Common myeloid progenitor, CD34-positive (primary cell): ENCODE measurements at places on chromosomes 4 and X.

DNA sequence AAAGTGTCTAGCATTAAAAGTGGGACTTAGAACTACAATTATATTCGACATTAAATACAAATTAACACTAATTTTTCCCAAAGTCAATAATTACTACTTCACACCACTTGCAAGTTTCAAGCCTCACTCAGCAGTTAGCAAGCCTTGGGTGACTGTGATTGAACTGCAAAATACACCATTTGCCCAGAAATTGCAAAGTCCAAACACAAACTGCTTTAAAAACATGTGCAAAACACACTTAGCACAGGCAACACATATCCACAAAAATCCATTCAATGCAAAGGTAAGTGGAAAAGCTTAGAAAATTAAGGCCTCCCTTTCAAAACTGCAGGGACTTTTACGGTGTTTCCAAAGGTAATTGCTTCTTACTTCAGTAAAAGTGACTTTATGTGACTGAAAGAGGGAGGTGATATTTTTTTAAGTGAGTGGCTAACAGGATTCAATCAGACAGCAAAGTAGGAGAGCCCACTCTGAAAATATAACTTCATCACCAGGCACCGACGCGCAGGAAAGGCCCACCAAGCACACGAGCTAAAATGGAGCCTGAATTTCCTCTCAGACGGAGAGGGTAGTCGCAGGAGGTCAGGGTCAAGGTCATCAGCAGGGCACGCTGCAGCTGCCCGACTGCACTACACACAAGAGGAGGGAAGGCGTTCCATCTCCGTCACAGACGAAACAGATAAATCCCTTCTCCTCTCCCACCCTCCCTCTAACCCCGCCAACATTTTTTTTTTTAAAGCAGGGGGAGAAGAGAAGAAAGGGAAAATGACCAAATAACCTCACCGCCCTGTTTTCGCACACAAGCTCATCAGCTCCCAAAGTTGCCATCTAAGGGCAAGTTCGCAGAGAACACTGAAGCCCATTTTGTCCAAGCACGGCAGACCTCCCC is 3.1 kb downstream of the ZNF827 start:
- DNase-seq: peak; percentile 63

DNA sequence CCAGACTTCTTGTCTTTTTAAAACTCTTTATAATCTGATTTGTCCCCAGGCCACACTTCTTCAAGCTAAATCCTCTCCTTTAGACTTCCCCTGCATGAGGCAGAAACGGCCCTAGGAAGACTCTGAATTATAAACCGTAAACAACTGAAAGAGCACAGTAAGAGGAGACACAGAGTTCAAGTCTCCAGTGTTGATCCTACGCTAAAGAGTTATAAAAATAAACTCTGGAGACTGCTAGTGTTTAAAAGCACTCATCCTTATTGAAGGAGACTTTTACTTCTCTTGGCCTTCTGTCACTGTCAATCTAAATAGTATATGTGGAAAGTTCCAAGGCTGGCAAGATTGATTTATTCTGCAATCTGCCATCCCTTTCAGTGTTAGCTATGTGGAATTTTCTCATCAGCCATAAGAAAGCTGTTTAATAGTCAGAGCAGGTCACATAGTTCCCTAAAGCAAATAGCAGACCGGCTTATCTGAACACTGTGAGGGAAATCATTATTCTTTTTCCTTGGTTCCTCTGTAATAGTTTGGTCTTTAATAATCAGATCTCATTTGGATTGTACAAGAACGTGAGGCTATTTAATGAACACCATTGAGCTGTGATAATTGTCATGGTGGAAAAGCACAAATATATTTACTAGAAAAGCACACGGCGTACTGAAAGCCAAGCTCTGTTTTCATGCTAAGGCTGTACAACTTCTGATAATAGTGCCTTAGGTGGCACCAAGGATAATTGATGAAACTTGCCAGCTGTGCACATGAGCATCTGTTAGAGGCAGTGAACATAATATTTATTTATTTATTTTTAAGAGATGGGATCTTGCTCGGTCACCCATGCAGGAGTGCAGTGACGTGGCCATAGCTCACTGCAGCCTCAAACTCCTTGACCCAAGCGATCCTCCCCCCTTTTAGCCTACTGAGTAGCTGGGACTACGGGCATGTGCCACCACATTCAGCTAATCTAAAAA is 157.7 kb downstream of the CEP135 start:
- no peak for DNase-seq

DNA sequence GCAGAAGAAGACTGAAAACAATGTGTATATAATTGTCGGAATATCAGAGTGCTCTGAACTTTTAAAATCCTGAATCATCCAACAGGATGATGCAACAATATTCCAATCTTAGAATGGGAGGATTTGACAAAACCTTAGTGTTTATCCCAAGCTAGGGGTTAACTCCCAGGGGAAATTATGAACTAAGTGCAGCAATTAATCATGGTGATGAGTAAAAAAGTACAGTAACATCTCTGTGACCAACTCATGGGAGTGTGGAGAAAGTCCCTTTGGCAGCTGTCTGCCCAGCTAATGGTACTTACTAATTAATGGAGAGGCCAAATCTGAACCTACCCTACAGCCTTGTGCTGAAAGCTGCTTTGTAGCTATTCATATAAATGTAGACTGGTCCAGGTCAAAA is 257.6 kb upstream of the DDX53 start:
- no peak for DNase-seq

DNA sequence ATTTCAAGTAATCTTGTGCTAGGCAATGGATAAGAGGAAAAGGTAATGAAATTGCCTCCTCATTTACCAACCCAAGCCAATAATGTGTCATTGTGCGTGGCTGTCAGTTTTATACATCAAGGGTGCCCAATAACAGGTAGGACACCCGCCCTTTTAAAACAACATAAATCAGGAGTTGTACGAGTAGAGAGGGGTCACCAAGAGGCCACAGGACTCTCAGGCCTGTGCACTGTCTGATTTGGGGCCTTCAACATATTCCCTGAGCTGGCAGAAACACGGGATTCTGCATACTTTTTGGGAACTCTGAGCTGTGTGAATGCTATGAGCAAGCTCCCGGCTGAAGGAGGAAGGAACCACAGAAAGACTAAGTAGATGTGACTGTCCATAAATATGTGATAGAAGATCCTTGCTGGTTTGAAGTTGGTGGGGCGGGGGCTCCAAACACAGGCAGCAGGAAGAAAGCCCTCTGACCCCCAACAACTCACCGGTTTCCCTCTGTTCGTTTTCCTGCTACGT is 82.7 kb upstream of the MAML3 start:
- no peak for DNase-seq

- peak; percentile 47 for DNase-seq
Measured at GRCh38 chrX:16870862-16871815, 977 bp upstream of the RBBP7 start.

GRCh38 chr4:103934178-103934789 is 214.5 kb upstream of the TACR3 start:
- DNase-seq: peak; percentile 49

DNA sequence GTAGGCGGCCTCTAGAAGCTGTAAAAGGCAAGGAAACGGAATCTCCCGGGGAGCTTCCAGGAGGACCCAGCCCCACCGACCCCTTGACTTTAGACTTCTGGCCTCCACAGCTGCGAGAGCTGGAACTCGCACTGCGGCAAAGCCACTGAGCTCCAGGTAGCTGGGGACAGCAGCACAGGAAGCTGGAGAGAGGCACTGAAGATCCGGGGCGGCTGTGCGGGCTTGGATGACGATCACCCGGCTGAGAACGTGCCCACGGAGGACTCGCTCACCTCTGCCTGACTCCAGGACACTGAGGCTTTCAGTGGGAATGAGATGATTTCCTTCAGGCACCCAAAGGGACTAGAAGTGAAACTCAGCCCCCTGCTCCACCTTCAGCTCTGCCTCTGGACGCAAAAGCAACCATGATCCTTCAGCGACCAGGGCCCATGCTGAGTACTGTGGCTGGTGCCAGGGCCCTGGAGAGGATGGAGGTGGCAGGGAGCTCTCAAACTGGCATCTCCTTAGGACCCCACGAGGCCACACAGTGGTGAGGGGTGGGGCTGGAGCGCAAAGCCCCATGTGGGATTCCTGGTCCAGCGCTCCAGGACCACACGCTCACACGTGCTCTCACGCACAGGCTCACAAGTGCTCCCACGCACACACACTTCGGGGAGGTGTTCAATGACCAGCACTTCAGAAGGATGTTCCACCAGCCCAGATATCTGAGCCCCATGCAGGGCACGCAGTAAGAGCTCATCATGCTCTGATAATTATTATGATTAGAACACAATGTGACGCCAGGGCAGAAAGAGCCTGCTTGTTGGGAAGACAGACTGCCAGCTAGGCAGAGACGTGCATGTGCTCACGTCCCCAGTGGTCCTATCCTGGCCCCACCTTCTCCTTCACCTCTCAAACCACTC is 47.2 kb downstream of the ADRA2C start:
- no peak for DNase-seq

DNA sequence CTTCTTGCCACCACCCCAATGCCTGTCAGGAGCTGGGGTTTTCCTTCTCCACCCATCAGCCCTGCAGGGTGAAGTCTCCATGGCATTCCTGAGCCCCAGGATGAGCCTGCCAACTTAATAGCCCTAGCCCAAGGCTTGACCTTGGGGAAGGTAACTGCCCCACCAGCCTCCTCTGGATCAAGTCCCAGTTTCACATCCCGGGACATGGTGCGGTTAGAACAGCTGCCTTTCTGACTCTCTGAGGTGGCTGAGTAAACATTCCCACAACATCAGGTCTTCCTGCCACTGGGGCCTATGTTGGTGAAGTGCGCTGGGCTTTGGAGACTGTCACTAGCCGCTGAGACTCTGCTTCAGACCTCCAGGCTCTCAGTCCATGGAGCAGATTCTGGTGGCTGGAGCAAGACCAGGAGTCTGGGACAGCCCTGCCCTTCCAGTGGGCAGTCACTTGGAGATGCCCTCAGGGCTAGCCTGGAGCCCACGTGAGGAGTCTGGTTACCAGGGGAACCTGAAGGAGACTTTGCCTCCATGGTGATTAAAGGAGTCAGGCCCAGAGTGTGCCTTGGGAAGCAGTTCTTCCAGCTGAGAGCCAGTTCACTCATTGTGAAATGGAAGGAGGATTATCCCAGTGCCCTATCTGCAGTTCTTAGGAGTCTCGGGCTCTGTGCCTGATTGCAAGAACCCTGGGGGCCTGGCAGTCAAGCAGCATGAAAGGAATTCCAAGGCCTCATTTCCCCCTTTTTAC is 56.8 kb downstream of the SMIM20 start:
- DNase-seq: no peak

- no peak for DNase-seq
Measured at GRCh38 chrX:130716781-130717413, 186.1 kb downstream of the ENOX2 start.

DNA sequence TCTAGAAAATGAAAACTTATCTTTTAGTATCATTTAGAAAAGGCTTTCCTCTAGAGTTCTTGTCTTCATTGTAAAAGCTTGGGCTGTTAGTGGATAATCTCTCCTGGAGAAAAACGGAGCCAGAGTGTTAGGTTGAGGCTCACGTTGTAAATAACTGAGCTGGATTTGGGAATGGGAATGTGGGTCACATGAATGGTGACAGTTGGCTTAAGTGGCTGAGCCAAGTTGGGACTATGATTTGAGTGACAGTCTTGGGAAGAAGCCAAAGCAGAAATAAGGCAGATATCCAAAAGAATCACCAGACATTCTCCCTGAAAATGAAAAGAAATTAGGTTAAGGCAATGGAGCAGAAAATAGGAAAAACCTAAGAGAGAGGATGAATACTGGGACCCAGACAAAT is 33.6 kb upstream of the PDGFC start:
- no peak for DNase-seq

GRCh38 chr4:8728536-8729407 is 136.2 kb downstream of the CPZ start:
- no peak for DNase-seq

DNA sequence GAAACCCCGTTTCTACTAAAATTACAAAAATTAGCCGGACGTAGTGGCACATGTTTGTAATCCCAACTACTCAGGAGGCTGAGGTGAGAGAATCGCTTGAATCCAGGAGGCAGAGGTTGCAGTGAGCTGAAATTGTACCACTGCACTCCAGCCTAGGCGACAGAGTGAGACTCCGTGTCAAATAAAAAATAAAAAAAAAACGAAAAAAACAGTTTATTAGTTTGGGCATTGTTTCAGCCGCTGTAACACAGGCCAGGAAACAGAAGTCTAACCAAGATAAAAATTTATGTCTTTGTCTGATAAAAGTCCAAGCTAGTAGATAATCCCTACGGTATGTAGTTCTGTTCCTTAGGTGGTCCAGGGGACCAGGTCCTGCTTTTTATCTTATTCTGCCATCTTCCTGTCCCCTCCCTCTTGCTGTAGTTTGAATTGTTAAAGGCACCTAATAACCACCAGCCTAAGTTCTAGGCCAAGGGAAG is 21.4 kb downstream of the USO1 start:
- peak; percentile 82 for DNase-seq

- DNase-seq: no peak
Measured at GRCh38 chr4:38151873-38152272, 191.7 kb downstream of the PTTG2 start.

DNA sequence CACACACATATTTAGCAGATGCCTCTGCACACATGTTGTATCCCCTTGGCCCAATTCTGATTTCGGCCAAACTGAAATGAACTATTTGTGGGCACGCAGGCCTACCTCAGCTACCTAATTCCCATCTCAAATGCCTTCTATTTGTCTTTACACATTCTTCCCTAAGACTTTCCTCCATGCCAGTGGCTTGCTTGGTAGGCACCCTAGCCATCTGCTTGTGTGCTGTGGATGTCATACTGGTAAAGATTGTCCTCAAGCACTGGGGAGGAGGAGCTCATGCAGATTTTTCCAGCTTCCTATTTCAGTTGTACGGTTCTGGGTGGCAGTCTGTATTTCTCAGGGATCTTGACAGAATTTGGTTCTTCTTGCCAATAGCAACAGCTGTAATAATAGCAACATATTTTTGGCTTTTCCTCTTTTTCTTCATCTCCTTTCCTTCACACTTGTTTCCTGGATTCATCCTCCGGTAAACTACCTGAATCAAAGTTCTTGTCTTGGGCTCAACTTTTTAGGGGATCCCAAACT is 514.3 kb downstream of the ADGRL3 start:
- no peak for DNase-seq

GRCh38 chr4:159414305-159414704 is 311.4 kb downstream of the RAPGEF2 start:
- DNase-seq: no peak

GRCh38 chrX:97039363-97040029 is 155.8 kb downstream of the RPA4 start:
- no peak for DNase-seq
